Right atrium auricular region (tissue), 2 donors: ENCODE measurements at places on chromosomes 7 and 10. TPM values are rescaled to one million over a fixed set of nuclear protein-coding genes. Genes with fewer than 3 reads are reported as not detected.
A peak's percentile ranks its signal among the peaks of the same experiment; 100 is the strongest.

DNA sequence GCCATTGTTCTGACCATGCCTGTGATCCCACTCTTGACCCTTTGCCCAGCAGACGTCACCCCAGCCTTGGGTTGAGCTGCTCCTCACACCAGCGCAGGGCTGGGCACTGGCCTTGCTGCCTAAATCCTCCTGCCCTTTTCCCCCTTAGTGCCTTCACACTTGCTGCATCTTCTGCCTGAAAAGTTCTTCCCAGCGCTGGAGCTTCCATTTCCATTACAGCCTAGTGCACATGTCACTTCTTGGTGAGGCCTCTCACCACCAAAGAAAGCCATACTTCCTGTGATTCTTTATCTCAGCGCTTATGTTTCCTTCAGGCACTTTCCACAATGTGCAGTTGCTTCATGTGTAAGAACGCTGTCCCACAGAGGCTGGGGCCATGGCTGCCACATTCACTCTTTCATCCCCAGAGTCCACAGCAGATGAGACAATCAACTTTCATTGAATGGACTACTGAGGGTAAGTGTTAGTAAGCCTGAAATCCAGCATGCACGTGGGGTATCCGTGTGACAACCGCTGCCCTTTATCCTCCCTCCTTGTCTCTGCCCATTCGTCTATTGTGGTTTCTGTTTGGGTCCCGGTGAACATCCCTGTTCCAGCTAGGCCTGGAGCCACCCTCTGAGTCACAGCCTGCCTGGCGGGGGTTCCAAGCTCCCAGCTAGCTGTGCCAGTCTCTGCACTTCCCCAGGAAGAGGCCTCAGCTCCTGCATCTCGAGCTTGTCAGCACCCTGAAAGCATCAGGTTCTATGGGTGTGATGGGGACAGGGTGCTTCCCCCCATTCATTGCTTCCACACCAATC, 37.3 kb downstream of the ADRA2A start:
- DNase-seq: no peak

- no peak for DNase-seq
Measured at GRCh38 chr10:2978111-2978510, 89.2 kb upstream of the PFKP start.

DNA sequence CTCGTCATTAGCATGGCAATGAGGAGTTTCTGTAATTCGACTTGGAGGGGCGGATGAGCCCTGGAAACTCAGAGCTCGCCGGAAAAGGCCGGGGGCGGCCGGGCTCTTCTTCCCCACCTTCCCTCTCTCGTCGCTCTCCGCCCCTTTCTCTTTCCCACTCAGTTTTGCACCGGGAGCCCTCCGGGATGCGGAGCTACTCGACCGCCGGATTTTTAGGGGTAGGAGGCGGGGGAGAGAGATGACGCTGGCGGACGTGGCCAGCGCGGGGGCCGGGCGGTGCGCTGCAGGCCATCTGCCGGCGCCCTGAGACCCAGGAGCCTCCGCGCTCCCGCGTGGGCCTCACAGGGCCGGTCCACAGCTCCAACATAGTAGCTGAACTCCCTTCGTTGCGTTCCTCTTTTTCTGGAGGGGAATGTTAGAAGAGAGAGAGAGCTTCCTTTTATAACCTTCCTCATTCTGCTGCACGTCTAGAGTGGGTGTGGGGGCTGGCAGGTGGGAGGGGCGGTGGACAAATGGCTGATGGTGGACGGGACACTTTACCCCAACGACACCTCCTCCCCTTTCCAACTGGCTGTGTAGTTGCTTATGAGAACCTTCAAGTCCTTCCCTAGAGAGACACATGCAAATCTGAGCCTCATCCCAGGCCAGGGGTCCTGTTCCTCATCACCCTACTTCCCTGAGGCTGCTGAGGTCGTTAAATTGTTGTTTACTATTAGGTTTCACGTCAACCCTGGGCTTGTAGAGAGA, 1.1 kb upstream of the HOXA1 start:
- no peak for DNase-seq

DNA sequence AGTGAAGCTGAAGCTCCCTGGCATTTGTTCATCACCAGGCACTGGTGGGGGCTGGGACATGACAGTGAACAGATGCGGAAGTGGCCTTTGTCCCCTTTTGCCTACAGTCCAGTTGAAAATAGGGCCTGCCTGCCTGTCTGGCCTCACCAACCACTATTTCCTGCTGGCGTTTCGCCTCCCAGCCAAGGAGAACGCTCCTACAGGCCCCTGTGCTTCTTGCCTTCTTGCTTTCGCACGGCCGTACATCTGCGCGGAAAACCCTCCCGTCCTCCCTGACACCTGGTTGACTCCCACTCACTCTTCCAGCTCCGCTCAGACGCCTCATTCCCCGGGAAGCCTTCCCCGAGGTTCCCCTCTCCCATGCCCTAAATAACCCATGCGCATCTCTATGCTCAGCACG, 317.3 kb downstream of the PRPF18 start:
- DNase-seq: no peak

- no peak for DNase-seq
Measured at GRCh38 chr7:113200281-113200680, 81.9 kb upstream of the SMIM30 start.

DNA sequence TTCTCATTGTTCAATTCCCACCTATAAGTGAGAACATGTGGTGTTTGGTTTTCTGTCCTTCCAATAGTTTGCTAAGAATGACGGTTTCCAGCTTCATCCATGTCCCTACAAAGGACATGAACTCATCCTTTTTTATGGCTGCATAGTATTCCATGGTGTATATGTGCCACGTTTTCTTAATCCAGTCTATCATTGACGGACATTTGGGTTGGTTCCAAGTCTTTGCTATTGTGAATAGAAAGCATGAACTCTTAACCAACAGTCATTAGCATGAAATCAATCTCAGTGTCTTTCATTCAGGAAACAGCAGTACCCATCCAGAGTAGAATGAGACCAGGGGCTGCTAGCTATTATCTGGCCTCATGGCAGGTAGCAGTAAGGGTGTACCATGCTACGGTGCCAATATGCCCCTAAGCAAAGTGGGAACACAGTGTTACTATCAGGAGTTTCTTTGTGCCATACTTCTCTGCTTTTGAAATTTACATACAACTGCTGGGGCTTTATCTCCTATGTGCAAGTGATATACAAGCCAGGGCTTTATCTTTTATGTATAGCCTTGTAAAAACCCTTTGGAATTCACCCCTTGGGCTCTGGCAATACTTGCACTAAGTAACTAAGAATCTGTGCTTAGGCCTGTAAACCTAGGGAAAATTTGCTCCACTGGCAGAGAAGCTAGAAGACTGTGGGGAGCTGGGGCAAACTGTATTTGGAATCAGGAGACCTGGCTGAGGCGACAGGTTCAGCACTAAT, 5.4 kb downstream of the PON2 start:
- no peak for DNase-seq

The ZNF107 gene
- 0.98 TPM for total RNA-seq

- peak; percentile 72 for DNase-seq
Measured at GRCh38 chr7:2037808-2038522, 194.8 kb downstream of the MAD1L1 start.

- no peak for DNase-seq
Measured at GRCh38 chr7:137354396-137354795, 10.9 kb upstream of the PTN start.

The TMEM130 gene
- total RNA-seq: not detected

The TMEM213 gene
- not detected for total RNA-seq

GRCh38 chr7:1123715-1124114, 35.8 kb downstream of the GPER1 start:
- DNase-seq: peak; percentile 91

- DNase-seq: no peak
Measured at GRCh38 chr10:85995791-85996190, 370.8 kb downstream of the GRID1 start.

DNA sequence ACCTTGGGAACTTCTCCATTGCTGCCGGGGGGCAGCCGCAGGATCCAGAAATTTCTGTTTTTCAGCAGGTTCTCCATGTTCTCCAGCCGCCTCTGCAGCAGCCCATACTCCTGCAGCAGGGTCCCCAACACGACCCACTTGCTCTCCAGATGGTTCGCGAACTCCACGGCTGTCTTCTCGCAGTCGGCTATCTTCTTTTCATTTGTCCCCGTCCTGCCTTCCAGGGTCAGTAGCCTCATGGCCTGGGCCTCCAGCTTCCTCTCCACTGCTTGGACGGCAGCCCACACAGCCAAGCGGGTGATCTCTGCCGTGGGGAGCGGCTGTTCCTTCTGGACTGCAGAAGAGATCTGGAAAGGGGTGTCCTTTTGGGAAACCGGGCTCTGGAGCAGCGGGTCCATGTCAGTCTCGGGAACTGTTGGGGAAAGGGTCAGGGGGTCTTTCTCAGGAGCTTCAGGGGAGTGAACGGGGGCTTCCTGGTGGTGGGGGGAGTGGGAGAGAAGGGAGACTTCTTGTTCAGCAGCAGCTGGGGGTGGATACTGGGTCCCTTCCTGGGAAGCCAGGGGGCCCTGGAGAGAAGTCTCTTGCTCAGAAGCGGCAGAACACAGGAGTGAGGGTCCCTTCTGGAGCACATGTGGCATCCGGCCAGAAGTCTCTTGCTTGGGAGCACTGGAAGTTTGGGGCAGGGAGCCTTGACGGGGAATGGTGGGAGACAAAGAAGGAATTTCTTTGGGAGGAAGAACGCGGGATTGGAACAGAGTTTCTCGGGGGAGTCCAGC, 5.5 kb downstream of the ZNF777 start:
- DNase-seq: no peak

The NEUROD6 gene
- not detected for total RNA-seq

DNA sequence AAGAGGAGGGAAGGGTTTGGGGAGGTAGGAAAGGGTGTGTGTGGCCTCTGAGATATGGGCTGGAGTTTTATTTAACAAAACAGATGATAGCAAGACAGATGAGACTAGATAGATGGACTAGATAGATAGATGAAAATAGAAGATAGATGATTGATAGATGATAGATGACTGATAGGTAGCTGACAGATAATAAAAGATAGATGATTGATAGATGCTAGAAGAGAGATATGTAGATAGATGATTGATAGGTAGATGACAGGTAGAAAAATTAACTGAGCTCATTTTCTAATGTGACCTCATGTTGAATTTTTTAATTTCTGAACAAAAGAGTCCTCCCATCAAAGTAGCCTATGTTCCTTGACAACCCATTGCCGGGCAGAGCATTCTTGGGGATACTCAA, 116.6 kb upstream of the SFMBT2 start:
- DNase-seq: no peak

- no peak for DNase-seq
Measured at GRCh38 chr7:149692056-149692455, 81.3 kb downstream of the ZNF467 start.

The FAM25G gene
- not detected for total RNA-seq

The TDRD1 gene
- total RNA-seq: 0.12 TPM

DNA sequence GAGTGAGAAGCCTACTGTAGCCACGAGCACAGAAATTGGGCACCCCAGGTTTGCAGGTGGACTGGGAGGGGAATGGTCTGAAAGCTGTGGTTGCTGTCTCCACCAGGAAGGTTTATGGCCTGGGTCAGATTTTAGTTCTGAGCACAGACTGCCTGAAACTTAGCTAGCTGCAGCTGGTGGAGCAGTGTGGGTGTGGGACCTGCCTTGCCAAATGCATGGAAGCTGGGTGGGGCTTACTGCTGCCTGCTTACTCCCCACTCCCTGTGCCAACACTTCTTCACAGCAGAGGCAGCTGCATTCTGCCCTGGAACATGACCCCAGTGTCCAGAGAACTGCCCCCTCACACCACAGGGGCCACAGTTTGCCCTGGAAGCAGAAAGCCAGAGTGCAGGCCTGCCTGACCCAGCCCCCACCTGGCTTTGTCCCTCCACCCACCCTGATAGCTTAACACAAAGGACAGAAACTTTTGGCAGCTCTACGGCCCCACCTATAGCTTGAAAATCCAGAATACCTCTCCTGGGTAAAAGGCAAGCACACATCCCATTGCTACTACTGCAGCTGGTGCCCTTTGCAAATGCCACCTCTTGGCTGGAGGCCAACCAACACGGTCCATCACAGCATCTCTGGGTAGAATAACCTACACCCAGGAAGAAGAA, 281.6 kb downstream of the AGMO start:
- no peak for DNase-seq

DNA sequence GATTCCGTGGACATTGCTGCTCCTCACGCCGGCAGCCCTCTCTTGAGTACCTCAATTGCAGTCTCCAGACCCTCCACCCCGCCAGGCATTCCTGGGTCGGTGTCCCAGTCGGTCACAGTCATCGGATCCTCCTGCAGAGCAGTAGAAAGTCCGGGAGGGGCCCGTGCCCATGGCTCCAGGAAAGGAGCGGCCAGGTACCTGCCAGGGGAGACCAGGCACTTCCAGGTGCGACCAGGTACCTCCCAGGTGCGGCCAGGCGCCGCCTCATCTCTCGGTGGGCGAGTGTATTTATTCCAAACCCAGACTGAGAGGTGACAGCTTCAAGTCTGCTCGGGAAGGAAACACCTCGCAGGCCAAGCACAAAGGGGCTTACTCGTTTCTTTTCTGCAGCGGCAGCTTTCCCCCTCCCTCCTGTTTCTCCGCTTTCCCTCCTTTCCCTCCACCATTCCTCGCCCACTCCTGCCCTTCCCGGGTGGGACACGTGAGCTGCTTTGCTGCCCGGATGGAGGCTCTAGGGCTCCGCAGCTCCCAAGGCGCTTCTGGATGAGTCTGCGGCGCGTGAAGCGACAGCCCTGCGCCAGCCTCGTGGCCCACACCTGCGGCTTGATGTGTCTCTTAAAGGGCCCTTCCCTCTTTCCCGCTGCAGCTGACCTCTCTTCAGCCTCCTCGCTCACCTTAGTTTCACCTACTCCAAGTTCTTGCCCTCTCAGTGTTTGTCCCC, 39.4 kb upstream of the AGK start:
- DNase-seq: no peak

DNA sequence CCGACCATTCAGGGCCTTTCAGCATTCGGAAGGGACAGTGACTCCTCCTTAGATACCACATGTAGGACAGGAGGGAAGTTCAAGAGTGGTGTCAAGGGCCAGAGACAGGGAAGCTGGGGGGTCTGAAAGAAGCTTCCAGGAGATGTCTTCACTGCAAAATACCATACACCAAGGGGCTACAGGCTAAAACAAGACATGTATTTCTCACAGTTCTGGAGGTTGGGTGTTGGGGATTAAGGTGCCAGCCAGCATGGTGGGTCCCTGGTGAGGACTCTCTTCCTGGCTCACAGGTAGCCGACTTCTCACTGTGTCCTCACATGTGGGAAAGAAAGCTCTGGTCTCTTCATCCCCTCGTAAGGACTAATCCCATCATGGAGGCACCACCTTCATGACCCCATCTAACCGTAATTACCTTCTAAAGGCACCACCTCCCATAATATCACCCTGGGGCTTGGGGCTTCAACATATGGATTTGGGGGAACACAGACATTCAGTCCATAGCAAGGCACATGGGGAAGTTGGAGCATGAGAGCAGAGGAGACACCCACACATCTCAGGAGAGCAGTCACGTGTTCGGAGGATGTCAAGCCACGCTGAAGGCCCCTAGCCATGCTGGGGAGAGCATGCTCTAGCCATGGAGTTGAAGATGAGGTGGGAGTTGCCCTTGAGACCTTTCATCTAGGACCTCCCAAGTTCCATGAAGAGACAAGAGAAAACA, 73.9 kb upstream of the GDF10 start:
- DNase-seq: no peak
